ENCODE measurements at places on chromosomes 1 and 21.

- DNase-seq, result no peak
Observed at GRCh38 chr1:100785470-100786052, 66.0 kb downstream of the VCAM1 start.

DNA sequence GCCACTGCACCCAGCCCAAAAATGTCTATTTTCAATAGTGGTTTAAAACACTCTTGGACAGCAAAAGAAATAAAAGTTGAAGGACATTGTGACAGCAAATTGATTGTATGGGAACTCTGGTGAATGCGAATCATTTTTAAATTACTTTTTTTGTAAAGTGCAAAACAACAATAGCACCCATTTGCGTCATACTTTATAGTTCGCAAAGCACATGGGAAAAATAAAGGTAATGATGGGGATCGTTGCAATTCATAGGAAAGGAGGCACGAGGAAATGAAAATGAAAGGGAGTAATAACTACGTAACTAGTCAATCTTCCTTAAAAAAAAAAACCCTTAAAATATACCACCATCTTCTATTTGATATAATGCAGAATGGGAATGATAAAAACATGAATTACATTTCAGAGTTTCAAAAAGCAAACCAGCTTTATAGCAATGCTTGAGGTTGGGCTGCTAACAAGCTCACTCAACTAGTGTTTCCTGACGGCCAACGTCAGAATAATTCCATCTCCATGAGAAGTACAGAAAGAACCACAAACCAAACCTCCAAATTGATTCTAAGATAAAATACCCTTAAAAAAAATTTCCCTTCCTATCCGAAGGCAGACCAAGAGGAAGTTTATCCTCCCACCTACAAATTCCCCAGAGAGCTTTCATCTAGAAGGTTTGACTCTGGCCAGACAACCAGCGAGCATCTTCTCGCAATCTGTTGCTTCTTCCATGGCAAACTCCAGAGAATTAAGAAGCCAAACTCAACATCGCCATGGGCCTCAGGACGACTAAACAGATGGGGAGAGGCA is at the start of gene EDARADD:
TSS of gene EDARADD (plus strand) at position 606 of the 801 bp plus-strand sequence. CDS start at position 765, 159 bp downstream.
- no peak for DNase-seq

GRCh38 chr1:228259368-228259894 is 51.6 kb downstream of the OBSCN start:
- DNase-seq, result no peak

GRCh38 chr1:86906419-86906818 is 7.5 kb downstream of the SELENOF start:
- DNase-seq, result no peak

DNA sequence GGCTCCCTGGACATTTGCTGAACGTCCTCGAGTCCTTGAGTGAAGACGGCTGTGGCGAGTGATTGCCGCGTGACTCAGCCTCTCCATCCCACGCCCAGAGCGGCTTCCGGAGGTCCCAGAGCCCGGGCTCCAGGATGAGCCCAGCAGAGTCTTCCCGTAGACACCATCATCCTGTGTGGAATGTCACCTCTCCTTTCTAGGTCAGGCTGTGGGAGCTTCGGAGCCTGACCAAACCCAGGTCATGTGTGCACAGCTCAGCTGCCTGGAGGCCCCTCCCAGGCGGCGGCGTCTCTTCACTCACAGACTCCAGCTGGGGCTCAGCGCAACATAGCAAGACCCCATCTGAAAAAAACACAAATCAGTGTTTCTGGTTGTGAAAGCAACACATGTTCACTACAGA is 38.2 kb downstream of the PRKCZ start:
- peak; percentile 61 for DNase-seq

DNA sequence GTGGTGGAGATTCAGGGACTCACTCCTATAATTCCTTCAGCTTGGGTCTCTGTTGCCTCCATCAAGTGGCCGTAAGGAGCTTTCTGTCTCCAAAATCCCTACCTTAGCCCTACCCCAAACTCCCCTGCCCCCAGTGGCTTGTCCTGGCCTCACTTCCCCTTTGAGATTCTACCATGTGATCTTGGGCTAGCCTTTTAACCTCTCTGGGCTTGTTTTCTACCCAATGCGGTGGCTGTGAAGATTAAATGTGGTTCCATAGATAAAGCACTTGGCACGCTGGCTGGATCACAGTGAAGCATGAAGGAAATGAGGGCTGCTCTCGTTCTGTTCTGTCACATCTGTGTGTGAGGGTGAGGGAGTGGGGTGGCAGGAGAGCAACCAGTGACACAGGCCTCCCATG is 43.6 kb downstream of the FAAH start:
- DNase-seq, result no peak

DNA sequence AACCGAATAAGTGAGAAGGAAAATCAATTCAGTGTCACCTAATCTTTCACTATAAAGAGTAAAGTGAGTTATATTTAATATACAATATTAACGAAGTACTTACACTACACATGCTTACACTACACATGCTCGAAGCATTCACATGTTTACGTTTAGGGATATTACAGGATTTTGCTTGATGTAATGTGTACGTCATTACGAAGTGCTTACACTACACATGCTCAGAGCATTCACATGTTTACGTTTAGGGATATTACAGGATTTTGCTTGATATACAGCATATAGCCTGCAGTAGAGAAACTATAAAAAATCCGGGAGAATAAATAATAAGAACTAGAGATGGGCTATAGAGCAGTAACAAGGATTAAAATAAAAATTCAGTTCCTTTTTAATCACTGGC is 538.8 kb upstream of the CXADR start:
- DNase-seq, result no peak

DNA sequence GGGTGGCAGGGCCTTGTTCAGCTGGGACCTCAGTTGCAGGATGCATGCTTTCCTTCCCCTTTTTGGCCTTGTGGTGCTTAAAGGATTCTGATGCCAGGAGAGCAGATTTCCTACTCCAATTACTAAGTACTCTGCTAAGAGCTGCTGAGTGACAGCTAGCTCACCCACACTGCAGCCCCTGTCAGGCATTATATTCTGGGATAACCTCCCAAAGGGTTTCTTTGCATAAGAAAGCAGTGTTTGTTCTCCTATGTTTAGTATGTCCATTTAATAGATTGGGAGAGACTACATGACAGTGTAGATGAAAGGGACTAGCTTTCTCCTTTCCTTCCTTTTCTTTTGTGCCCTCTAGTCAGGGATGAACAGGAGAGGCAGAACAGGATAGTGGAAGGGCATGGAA is 100.7 kb downstream of the FAM78B start:
- DNase-seq, result no peak

- DNase-seq, result no peak
Observed at GRCh38 chr1:237562242-237562823, 328.4 kb downstream of the ZP4 start.

DNA sequence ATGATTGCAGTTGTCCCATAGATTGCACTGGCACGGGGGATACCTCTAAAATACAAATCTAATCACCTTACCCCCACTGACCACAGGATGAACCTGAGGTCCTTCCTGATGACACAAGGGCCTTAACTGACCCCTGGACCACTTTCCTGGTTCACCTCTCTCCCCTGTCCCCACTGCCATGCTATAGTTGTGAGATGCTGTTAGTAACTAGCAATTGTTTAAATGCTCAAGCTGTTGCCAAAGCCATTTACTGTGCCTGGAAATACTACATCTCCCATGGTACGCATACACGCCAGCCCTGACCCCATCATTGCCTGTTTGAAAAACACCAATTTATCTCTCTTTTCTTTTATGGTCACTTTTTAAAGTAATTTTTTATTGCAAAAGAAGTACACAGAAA is 29.1 kb upstream of the RGS8 start:
- DNase-seq, result no peak

- DNase-seq, result no peak
Observed at GRCh38 chr1:19385869-19386591, 73.9 kb downstream of the SLC66A1 start.

DNA sequence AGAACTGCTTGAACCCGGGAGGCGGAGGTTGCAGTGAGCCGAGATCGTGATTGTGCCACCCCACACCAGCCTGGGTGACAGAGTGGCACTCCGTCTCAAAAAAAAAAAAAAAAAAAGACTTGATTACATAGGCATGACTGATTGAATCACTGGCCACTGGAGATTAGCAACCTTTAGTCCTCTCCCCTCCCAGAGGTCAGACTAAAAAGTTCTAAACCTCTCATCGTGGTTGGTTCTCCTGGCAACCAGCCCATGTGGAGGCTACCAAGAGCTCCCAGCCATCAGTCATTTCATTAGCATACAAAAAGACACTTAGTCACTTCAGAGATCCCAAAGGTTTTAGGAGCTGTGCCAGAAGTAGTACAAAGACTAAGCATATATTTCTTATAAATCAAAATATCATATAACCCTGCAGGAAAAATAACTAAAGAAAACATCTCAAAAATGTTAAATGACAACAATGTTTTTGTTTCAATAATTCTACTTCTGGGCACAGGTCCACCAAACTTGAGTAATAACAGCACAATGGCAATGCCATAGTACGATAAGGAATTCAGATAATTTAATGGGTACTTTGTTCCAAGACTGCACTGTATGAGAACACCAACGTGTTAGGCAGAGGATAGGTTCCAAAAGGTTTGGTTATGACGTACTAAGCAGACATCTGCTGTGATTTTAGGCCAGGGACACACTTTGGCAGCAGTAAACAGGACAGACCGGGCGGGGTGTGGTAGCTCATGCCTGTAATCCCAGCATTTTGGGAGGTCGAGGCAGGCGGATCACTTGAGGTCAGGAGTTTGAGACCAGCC is 18.1 kb downstream of the USP48 start:
- no peak for DNase-seq

- DNase-seq, result no peak
Observed at GRCh38 chr1:10338611-10339010, 60.3 kb upstream of the PGD start.

- DNase-seq, result no peak
Observed at GRCh38 chr1:94209425-94209824, 28.0 kb downstream of the ARHGAP29 start.

GRCh38 chr1:43058545-43059360 is 100.1 kb upstream of the SLC2A1 start:
- no peak for DNase-seq

- DNase-seq, result no peak
Observed at GRCh38 chr1:67886076-67886475, 52.8 kb upstream of the GNG12 start.

DNA sequence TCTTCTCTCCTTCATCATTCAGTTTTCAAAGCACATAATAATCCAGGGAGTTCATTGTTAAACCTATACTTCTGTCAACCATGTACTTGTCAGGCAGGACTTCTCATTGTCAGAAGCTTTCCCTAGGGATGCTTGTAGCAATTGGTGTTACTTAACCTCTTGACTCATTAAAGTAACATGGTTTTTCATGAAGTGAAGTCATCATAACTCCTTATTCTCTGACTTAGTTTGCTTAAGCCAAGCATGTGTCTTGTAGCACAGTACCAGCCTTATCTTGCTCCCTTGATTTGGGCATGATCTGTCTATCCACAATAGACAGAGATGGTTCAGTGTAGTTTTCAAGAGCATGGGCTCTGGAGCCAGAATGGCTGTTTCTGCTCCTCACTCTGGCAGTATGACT is 45.3 kb downstream of the LRIG2 start:
- no peak for DNase-seq

GRCh38 chr1:4658643-4659628 is 4.5 kb downstream of the AJAP1 start:
- no peak for DNase-seq

DNA sequence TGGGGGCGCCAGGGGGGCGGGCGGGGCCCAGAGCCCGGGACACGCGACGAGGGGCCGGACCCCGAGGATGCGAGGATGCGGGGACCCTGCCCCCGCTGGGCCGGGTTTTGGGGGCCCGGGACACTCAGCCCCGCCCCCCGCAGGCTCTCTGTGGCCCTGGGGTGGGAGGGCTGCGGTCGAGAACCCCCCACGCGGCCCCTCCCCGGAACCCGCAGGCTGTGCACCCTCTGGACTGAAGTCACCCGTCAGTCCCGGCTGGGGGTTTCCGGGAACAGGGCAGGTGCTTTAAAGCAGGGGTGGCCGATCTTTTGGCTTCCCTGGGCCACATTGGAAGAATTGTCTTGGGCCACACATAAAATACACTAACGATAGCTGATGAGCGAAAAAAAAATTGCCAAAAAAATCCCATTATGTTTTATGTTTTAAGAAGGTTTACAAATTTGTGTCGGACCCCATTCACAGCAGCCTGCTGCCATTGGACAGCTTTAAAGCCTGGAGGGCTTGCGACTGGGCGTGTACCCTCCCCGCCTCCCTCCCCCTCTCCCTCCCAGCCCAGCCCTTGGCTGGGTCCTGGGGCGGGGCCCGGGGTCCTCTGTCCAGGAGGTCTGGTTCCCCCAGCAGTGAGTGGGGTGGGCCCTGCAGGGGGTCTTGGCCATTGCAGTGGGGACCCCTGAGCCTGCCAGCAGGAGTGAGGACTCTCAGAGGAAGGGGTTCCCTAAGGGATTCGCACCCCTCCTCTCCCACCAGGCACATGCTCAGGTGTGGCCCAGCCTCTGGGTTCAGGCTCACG is 21.6 kb upstream of the C1orf159 start:
- DNase-seq, result no peak

- DNase-seq, result no peak
Observed at GRCh38 chr1:184050636-184051035, 894 bp upstream of the TSEN15 start.

DNA sequence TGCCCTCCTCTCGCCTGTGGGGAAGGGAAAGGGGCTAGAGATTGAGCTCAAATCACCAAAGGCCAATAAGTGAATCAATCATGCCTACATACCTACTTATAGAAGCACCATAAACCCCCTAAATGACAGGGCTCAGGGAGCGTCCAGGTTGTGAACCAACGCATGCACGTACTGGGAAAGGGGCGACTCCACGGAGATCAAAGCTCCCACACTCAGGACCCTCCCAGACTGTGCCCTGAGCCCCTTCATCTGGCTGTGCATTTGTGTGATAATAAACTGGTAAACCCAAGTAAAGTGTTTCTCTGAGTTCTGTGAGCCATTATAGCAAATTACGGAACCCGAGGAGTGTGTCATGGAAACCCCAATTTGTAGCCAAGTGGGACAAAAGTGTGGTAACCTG is 23.8 kb upstream of the PRDM15 start:
- no peak for DNase-seq

DNA sequence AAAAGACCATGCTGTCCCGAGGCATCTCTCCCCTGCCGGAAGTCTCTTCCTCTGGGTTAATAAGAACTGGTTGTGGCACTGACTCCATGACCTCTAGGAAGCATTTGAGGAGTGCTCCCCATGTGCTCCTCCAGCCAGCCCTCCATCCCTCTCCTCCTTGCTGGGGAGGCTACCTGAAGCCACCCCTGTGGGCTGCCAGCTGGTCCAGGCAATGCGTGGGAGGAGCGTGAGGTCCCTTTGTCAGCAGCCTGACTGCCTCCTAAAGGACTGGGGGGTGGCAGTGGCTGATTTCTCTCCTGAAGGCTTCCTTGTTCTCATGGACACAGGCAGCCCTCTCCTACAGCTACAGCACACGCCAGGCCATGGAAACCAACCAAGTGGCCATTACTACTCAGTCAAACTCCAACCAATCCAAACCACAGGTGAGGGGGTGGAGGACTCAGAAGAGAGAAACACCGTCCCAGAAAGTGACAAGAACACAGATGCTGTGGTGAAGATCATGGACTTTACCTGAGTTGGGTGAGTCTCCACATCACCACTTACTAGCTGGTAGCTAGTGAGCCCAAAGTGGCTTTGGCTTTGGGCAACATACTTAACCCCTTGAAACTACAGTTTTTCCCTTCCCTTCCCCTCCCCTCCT is 35.2 kb downstream of the NENF start:
- no peak for DNase-seq

- DNase-seq, result no peak
Observed at GRCh38 chr1:187648091-187648490, 819.3 kb downstream of the PLA2G4A start.

- DNase-seq, result no peak
Observed at GRCh38 chr1:165562571-165562970, 18.8 kb downstream of the LRRC52 start.

Measured in substantia nigra (tissue), 51 donors.